Endothelial cell of umbilical vein (primary cell): ENCODE measurements at places on chromosomes 5 and 9. TPM values are rescaled to one million over a fixed set of nuclear protein-coding genes. Genes with fewer than 3 reads are reported as not detected.

DNA sequence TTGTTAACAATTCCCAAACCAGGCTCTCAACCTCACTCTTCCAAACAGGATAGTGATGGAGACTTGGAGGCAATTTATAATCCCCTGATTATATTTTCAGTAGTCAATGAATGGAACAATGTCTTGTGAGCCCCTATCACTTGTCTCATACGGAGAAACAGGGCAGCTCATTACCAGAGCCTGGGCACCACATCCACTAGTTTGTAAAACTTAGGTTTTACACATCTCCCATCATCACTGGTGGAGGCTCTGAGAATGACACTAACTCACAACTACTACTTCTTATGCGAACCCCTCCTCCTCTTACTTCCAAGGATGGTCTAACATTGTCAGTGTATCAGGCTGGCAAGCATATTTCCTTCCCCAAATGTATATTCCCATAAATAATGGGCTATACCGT is 253.7 kb downstream of the EPB41L4A start:
- no peak for DNase-seq

DNA sequence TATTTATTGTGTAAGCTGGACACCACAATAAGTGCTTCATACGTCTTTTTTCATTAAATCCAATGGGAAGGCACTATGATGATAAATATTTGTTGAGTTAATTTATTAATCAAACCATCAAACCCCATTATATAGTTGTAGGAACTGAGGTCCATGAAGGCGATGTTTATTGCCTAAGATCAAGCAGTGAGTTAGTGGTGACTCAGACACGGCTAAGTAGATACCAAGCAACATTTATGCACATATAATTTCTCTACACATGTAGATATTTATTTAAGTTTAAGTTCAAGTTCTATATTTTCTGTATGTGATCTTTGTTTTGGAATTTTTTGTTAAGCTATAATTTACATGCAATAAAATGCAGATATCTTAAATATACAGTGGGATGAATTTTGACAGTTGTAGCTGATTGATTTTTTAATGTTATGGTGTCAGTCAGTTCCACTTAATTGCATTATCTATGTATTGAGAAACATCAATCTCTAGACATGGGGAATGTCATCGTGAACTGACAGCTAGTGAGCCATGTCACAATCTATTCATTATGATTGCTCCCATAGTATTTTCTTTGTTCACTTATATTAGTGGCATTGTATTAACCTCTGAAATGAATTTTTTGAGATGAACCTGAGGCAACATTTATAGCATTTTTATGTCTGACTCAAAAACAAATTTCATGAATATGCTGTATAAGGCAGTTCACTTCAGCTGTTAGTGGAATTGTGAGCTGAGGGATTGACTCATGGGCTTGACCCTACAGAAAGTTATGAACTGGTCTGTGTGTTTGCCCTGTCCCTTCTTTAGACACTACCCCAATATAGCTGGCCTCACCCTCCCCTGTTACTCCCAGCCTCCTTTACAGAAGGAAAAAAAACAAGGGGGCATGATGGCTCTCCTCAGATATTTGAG is 11.9 kb upstream of the GARNL3 start:
- no peak for DNase-seq

- no peak for DNase-seq
Measured at GRCh38 chr9:121168052-121168451, 33.6 kb downstream of the RAB14 start.

DNA sequence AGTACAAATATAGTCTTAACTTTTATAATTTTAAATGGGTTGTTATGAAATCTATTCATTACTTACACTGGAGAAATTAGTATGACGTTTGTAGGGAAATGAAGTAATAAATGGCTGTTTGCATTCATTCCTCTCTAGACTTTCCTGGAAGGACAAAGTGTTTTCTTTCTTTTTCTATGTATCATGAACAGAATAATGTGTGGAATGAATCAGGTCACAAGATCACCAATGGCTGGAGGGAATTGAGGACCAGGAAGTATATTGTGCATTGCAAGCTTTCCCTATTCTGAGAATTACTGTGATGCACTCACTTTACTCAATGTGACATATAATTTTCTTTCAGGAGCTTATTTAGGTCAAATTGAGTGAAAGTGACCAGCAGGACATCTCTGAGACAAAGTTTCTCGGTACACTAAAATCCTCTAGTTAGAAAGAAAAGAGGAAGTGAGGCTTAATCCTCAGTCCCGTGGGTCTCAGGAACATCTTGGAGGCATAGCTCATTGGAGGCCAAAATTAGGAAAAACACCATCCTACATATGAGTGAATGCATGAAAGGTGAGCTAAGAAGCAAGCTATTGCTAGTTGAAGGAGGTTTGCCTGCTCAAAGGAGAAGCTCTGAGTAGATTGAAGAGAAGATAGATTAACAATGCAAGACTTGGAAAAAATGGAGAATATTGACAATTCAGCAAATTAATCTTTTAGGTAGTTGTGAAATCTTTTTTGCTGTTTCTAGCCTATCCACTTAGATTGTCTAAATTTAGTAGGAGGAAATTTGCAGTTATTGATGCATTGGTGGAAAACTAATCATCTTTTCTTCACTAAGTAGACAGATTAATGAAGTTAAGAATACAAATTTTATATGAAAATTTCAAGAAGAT is 28.0 kb downstream of the ERAP2 start:
- DNase-seq = no peak

- DNase-seq = no peak
Measured at GRCh38 chr9:93207860-93208734, 24.2 kb downstream of the WNK2 start.

- no peak for DNase-seq
Measured at GRCh38 chr9:70218767-70219166, 40.0 kb upstream of the SMC5 start.

GRCh38 chr9:13396418-13396817 is 116.9 kb upstream of the MPDZ start:
- DNase-seq = no peak

Gene CDH18
- polyA plus RNA-seq = 0.05 and 0.06 TPM in 2 replicates
